NCI-H2081 (cell line): ENCODE measurements at places on chromosomes 5 and 9.

DNA sequence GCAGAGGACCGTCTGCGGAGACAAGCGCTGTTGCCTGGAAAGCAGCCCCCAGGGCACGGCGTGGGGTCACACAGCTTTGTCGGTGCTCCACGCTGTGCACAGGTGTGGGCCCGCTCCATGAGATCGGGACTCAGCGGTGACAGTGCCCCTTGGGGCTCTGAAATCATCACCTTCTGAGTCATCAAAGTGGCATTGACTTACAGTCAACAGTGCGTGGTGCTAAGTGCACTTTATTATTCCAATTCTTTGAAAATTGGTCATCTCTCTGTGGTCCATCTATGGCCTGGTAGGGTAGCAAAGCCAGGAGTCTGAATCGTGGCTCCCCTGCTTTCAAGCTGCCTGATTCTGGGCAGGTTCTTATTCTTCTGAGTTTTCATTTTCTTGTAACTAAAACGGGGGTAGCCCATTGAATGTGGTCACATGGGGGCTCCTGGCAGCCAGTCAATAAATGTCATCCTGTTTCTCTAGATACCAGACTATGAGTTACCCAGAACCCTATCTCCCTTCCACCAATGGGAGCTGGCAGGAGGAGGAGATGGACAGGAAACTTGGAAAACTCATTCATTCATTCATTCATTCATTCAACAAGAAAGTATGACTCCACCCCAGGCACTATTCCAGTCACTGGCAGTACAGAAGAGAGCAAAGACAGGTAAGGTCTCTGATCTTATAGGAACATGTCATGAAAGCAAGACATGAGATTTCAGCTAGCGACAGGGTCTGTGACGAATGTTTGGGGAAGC lies 20.3 kb upstream of the UNC5A start:
- no peak for DNase-seq

- DNase-seq = no peak
Measured at GRCh38 chr5:137741718-137742117, 5.8 kb upstream of the KLHL3 start.

DNA sequence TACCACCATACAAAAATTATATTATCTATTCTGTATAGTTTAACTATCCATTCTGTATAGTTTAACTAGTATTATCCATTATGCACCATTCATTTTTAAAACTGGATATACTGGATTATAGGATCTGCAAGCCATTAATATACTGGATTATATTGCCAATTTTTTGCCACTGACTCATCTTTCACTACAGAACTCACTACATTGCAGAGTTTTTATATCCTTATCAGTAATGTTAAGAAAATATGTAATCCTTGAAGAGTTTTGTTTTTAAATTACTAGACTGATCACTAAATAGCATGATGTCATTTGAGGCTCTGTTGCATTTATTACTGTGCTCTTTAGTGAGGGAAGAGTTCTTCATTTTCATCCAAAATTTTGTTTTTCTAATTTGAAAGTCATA lies 109.8 kb upstream of the SNX2 start:
- DNase-seq = no peak

GRCh38 chr5:375336-375920 lies 53.9 kb downstream of the AHRR start:
- DNase-seq = no peak

DNA sequence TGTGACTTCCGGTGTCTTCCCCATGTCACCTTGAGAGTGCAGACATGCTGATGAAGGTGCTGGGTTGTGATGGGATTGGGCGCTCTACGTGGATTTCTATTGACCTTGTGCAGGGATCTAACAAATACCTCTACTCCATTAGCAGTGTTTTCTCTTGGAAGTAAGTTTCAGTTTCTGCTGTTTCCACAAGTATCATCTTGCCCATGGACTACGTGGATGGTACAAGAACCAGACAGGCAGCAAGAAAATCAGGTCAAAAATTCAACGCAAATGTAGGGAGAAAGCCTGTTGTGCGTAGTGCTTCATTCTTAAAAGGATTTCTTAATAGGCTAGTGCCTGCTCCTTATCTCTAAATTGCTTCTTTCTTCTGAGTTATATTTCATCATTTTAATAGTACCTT lies 60.8 kb downstream of the AOPEP start:
- no peak for DNase-seq

DNA sequence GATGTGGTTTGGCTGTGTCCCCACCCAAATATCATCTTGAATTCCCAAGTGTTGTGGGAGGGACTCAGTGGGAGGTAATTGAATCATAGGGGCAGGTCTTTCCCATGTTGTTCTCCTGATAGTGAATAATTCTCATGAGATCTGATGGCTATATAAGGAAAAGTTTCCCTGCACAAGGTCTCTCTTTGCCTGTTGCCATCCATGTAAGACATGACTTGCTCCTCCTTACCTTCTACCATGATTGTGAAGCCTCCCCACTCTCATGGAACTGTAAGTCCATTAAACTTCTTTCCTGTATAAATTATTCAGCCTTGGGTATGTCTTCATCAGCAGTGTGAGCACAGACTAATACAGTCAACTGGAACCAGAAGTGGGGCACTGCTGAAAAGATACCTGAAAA lies 262.4 kb upstream of the RFX3 start:
- no peak for DNase-seq

DNA sequence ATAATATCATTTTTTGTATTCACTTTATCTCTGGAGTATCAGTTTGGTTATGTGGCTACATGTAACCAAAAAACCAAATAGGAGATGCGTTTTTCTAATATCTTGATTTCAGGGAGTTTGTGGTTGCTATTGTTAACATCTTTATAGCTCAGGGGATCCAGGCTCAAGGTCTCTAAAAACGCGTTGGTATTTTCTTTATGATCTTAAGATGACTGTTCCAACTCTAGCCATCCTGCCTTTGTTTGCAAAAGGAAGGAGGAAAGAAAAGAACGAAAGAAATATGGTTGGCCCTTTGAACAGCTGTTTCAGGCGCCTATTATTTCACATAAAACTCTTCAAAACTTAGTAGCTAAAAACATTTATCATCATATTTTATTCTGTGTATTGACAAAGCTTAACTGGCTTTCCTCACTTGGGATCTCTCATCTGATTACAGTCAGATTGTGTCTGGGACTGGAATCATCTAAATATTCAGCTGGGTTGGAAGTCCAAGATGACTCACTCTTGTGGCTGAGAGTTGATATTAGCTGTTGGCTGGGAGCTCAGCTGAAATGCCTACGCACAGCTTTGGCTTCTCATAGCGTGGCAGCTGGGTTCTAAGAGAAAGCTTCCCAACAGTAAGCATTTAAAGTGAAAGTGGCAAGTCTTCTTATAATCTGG lies 60.1 kb downstream of the FAM174A start:
- no peak for DNase-seq

GRCh38 chr5:10304932-10305331 lies 2.8 kb downstream of the CMBL start:
- no peak for DNase-seq

DNA sequence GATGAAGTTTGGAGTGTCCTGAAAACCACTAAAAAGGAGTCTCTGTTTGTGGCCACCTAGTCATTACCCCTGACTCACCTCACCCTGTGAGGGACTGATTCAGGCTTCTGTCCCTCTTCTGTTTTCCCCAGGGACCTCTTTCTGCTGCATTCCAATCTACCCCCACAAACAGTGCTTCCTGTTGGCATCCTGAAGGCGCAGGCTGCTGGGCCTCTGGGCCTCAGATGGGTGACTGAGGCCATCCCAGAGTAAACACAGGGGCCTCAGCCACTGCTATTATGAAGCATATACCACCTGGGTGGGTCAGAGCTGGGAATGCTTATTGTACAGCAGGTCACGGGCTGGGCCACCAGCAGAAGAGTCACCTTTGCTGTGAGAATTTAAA lies 20.0 kb downstream of the MORN5 start:
- no peak for DNase-seq

DNA sequence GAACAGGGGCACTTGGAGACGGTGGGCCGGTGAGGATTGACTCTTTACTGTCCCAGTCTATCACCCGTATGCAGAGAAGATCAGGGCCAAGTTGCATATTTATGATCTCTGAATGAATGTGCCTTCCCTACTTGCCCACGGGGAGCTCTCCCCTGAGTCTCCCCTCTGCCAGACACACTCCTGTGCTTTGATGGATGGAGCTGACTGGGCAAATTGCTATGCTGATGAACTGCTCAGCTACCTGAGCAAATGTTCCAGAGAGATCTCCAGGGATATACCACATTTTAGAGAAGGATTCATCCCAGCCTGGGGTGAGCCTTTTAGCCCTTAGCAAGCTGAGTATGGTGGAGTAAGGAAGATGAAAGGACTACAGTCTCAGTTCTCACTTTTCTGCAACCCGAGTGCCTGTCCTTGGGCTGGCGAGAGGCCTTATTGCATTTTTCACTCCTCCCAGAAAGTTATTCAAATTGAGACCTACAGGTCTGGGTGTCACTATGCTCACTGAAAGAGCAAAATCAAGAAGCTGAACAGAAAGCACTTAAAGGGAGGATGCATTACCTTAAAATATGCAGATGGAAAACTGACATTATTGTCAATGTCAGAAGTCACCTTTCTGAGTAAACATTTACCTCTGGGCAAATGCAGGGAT lies 526.7 kb upstream of the WWC1 start:
- no peak for DNase-seq

DNA sequence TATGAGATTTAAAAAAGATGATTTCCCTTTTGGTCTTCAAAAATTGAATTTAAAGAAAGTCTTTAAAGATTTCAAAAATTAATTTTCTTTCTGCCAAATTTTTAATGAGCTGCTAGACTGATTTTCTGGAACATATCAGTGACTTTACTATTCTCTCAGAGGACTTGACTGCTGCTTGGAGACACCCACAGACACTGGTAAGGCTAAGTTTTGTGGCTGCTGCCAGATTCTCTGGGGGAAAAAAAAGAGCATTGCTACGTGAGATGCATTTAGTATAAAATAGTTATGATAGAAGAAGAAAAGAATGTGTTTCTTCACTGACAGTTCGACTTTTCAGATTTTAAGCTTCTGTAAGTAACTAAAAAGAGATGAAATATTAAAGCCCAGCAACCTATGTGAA lies 193.3 kb upstream of the GRIN3A start:
- no peak for DNase-seq

DNA sequence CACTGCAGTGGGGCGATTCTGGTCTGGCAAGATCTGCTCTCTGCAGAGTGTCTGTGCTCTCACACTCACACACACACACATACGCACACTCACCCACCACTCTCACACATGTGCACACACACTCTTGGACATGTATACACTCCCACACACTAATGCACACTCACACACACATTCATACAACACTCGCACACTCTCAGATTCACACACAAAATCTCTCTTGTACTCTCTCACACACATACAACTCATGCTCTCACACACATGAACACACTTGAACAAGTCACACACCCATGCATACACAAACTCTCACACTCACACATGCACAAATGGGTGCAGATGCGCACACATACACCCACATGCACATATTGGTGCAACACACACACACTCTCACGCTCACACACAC lies 31.7 kb downstream of the TMEM174 start:
- DNase-seq = no peak

DNA sequence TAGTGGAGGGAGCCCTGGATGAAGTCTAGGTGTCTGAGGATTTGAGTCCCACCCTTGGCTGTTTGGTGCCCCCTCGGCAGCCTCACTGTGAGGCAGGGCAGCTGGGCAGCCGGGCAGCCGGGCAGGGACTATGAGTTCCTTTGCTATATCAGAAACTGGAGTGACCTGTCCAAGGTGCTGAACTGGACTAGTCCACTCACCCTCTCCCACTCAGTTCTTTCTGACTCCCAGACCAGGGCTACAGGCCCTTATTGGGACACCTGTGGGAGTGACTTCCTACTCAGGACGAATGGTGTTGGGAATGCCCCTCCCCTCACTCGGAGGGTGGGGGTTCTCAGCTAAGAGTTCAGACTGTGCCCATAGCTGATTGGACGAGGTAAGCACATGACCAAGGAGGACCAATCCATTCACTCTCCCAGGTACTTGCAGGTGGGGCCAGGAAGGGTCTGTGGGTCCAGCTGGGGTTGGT lies 34.1 kb upstream of the RAPGEF1 start:
- no peak for DNase-seq

- DNase-seq = no peak
Measured at GRCh38 chr9:13144166-13144775, 135.2 kb downstream of the MPDZ start.

DNA sequence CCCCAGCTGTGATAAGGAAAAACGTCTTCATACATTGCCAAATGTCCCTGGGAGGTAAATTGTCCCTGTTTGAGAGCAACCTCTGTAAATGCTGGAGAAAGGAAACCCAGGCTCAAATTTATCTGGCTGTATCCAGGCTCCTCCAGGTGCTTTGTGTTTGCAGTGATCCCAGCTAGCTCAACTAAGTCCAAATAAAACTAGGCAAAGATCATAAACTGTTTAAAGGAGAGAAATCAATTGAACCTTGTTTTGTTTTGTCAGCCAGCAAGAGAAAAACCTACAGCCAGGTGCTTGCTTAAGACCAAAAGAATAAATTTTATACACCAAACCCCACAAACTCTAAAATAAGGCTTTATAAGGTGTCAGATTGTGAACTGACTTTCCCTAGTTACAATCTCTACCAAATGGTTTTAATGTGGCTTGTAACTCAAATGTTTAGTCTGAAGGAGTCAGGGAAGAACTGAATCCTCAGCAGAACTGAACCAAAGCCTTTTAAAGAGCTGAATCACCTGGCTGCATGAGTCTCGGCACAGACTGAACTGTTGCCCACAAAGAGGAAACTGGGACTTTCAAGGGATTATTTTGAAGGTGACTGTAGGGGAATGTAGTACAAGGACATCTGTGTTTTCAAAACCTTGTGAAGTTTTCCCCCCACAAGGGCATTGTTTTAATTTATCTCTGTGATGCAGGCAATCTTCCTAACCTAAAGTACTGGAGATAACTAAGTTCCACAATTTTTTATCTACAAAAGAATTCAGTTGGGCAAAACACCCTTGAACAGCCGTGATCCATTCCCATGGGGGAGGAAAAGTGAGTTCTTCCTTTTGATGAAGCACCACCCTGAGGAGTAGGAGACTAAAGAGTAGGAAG lies 201.7 kb upstream of the TARS1 start:
- DNase-seq = peak; percentile 91

- no peak for DNase-seq
Measured at GRCh38 chr9:85055506-85056202, 386.1 kb downstream of the NTRK2 start.

DNA sequence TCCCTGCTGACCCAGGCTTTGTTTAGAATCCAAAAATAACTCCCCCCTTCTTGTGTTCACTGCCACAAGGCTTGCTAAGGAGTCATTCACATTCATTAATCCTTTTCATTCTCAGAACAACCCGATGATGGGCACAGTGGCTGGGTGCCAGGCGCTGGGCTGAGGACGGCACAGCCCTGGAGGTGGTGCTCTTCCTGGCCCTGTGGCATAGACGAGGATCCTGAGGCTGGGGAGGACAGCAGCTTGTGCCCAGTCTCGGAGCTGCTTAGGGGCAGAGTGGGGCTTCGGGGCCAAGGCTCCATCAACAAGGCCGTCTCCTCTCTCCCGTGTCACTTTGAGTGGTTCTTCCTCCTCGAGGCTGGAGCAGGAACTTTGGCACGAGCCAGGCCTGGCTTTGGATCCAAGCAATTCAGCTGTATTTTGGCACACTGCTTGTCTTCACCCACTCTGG lies 166.7 kb downstream of the TTLL11 start:
- DNase-seq = no peak
